ENCODE measurements at places on chromosomes 11 and 22. TPM values are rescaled to one million over a fixed set of nuclear protein-coding genes. Genes with fewer than 3 reads are reported as not detected.
A peak's percentile ranks its signal among the peaks of the same experiment; 100 is the strongest.

The ZBTB3 gene
- total RNA-seq = 12.5 TPM

The UPB1 gene
- total RNA-seq = 1.5 TPM

DNA sequence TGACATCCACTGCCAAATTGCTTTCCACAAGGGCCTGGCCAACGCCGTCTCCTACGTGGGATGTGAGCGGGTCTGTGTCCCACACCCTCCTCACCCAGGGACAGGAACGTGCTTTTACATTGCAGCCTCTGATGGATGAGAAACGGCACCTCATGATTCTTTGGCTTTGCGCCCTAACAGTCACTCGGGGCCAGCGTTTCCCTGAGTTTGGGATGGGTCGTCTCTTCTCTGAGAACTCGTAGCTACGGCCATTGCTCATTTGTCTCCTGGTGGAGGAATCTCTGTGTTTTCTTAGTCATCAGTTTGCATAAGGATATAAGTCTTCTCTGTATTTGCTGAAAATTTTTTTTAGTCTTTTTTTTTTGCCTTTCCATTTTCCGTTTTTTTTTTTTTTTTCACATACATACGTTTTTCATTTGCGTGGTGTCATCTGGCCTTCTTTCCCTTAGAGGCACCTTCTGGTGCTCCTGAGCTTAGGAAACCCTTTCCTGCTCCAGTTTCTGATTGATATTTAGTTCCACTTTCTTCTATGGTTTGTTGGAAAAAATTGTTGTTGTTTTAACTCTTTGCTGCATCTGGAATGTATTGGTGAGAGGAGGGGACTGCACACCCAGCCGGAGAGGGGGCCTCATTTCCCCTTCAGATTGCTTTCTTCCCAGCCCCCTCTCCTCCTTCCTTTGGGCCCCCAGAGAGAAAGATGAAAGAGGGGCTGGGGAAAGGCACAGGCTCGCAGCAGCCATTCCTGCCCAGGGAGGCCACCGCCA lies 12.0 kb downstream of the TNNT3 start:
- H3K27me3 ChIP-seq = no peaks in the 10 kb centered on the region
- no peak overlapping the region for H3K4me3 ChIP-seq
- H3K4me1 ChIP-seq = no peaks in the 10 kb centered on the region
- peak; percentile 43 for DNase-seq
- no peaks in the 10 kb centered on the region for H3K36me3 ChIP-seq

DNA sequence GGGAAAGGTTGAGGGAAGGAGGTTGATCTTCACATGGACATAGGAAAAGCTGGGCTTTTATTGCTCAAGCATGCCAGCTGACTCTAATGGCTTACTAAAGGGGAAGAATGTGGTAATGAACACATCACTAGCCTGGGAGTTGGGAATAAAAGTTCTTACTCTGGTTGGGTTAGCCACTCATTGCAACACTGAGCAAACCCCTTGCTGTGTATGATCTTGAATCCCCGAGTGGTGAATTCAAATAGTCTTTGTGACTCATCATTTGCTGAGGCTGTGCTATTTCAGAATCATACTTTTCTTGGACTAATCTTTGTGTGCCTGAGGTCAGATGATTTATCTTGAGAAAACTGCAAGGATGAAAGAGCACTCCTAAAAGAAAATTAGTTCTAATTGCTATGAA lies 304.1 kb upstream of the ANO5 start:
- no peak overlapping the region for H3K27ac ChIP-seq
- H3K4me1 ChIP-seq = no peaks in the 10 kb centered on the region
- no peak overlapping the region for H3K4me3 ChIP-seq
- no peaks in the 10 kb centered on the region for H3K27me3 ChIP-seq
- DNase-seq = no peak

DNA sequence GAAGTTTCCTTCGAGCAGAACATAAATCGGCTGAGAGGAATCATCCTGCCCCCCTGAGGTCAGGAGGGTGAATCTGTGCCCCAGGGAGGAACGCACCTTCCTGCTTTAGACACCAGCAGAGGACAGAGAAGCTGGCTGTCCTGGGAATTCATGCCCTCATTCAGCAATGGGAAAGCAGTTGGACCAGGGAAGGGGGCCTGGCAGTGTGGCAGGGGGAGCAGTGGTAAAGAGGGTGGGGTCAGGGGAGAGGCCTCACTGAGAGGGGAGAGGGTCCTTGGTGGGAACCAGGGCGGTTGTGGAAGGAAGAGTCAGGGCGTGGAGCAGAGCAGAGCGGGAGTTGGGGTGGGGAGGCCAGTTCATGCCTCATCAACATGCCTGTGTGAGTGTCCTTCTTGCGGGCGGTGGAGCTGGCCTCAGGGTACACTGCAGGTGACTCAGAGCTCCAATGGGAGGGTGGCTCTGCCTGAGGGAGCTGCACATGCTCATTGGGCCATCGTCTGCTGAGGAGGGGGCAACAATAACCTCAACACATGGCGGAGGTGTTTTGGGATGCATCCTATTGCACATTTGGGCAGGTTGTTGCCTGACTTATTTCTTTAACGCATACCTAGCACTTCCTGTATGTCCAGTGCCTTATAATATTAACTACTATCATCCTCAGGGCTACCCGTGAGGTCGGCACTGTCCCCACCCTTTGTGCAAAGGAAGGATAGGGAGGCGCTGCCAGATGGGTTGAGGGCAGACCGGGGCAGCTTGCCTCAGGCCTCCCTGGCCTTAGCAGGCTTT lies 23.2 kb downstream of the MED15 start:
- peaks cover 55% of the 10 kb centered on the region for H3K4me1 ChIP-seq
- H3K27me3 ChIP-seq = no peaks in the 10 kb centered on the region
